Cardiac fibroblast (primary cell): ENCODE measurements at places on chromosomes 6 and 20.
A peak's percentile ranks its signal among the peaks of the same experiment; 100 is the strongest.

- peak; percentile 55 for DNase-seq
Measured at GRCh38 chr20:44706301-44707017, 8.7 kb upstream of the CCN5 start.

DNA sequence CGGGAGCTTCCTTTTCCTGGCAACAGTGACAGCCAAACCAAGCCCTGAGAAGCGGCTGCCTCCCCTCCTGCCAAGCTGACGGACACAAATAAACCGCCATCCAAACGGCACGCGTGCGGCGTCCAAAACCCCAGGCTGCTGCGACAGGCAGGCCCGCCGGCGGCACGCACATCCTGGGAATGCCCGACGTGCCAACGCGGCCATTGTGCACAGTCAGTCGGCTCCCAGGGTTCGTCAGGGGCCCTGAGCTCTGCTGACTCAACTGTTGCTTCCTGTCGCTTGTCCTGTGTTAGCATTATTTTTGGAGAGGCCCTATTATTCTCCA lies 6.8 kb downstream of the JAG1 start:
- DNase-seq = peak; percentile 53

DNA sequence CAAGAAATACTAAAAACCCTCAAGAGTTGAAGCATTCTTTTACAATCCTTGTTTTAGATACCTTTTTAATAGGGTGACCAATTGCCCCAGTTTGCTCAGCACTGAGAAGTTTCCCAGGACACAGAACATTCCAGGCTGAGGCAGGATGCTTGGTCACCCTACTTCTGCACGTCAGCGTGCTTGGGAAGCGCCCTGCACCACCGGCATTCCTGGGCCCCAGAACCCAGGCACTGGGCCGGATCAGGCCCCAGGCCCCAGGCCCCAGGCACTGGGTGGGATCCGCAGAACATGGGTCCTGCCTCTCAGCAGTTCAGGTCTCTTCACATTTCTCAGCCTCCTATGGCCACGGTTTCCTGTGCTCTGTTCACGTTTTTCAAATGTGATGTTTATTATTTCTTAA lies 213.8 kb upstream of the QKI start:
- DNase-seq = no peak

DNA sequence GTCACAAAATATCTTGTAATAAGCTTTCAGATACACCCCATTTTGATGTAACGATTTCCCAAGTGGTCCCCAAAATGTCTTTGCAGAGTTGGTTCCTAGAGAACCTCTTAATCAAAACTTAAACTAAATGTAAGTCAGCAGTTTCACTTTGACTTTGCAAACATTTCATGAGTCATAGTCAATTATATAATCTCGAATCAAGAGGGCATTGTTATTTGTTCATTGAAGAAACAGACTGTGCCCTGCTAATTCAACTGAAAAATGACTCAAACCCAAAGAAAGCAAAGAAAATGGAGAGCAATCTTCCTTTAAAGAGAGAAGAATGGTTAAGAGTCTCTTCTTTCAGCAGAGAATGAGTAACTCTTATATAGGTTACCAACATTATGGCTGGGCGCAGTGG lies 58.3 kb downstream of the IPCEF1 start:
- DNase-seq = peak; percentile 59

DNA sequence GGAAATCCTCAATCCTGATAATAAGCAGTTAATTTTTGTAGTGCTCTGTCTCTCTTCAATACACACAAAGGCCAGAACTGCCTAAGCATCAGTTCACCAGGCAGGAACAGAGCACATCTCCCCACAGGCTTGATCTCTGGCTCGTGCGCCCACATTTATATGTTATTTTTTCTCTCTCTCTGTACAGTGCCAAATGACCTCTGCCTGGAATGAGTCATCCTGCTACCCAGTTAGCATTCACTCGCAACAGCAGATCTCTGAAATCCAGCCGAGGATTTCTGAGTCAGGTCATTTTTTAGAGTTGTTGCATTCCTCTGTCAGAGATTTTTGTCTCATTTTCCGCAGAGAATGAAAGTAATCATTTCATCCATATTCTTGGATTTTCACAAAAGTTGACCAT lies 107.1 kb downstream of the COL12A1 start:
- DNase-seq = peak; percentile 95

DNA sequence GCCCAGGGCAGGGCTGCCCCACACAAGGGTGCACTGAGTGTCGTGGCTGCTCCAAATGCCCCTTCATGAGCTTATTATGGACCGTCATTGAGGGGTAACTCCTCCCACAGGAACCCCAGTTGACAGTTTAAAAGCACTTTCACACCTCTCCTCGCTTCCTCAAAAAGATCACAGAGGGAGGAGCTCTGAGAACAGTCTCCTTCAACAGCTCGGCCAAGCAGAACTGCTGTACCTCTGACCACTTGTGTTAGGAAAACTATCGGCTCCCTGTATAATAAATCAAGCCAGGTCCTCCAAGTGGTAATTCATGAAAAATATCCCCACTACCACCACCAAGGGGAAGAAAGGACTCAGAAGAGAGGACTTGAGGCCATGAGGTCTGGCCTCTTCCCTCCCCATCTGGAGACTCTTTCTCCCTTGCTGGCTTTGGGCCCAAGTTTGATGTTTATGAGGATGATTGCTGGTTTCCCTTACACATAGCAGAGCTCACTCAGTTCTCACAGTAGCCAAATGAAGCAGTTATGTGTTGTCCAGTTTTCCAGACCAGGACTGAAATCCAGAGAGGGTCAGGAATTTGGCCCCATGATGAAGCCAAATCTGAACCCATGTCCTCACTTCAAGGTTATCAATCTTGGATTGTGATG lies 8.7 kb downstream of the SNX21 start:
- DNase-seq = peak; percentile 39

- DNase-seq = peak; percentile 85
Measured at GRCh38 chr20:23205611-23206041, 119.5 kb upstream of the CD93 start.
